ENCODE measurements at places on chromosomes 16 and 17.

- DNase-seq: no peak
Measured at GRCh38 chr16:51766739-51767138, 615.7 kb upstream of the SALL1 start.

GRCh38 chr17:17093764-17094163, 51.5 kb downstream of the MPRIP start:
- no peak for DNase-seq

- no peak for DNase-seq
Measured at GRCh38 chr17:48727415-48728175, 955 bp downstream of the HOXB13 start.

GRCh38 chr16:86215233-86215978, 294.9 kb upstream of the FOXF1 start:
- no peak for DNase-seq

GRCh38 chr17:38568845-38569510, 36.8 kb downstream of the SRCIN1 start:
- peak; percentile 41 for DNase-seq

DNA sequence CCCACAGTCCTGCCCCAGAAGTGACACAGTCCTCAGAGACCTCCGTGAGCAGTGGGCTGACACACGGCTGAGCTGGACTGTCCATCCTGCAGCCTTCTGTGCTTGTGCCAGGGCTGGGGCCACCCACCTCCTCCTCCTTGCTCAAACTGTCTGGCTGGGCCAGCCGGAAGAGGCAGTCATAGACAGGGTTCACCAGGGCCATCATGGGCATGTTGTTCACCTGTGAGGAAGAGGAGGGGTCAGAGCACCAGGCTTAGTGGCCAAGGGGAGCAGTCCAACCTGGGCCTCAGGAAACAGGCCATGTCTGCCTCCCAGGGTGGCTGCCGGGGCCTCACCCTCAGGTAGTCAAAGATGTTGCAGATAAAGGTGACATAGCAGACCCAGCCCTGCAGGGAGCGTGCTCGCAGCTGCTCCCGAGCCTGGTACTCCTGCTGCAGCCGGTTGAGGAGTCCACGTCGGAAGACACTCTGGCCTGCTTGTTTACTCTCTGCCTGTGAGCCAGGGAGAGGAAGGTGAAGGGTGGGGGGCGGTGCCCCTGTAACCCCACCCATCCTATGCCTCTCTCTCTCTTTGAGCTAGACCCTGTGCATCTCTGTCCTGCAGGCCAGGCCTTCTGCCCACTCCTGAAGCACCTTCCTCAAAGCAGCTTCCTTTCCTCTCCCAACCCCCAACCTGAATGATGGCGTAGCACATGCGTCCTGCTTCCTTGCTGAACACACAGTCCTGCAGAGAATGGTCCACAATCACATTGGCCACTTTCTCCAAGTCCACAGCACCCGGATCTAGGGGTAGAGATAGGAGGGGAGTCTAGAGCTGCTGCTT, 3.4 kb downstream of the MIF4GD start:
- DNase-seq: no peak

DNA sequence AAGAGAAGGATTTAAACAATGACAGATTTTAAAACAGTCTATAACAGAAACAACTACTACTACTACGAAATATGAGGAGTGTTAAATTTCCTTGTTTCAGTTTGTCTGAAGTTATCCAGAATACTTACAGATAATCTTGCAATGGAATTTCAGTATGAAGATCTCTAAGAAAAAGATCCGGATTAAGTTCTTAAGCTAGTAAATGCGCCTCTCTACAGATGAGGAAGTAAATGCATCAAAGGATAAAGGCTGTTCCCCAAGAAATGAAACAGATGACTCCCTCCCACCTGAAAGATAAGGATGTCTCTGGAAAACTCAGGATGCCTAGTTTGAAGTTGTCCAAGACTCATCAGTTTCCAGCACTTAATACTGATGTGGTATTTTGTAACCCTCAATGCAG, 105.1 kb downstream of the PARN start:
- no peak for DNase-seq

DNA sequence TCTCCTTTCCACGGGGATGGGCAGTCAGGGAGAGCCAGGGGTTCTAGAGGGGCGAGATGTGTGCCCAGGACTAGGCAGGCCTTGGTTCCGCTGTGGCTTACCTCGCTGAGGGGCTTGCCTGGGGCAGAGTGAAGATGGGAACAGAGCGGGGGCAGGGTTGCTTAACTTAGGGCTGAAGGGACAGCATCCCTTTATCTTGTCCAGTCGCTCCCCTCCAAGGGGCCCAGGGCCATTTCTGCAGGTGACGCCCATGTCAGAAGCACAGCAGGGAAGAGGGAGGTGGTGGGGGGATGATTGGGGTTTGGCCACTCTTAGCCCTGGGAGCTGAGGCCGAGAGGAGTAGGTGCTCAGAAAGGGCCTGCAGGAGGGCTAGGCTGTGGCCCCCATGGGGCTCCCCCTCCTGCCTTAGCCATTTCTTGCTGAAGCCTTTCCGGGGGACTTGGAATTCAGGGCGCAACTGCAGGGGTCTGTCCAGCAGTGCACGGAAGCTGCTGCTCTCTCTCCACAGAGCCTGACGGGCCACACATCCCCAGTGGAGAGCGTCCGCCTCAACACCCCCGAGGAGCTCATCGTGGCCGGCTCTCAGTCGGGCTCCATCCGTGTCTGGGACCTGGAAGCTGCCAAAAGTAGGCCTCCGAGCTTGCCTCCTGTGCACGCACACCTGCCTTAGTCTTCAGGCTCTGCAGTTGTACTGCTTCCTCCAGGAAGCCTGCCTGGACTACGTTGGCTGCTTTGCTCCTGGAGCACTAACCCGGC, 8.5 kb downstream of the KATNB1 start:
- DNase-seq: no peak

DNA sequence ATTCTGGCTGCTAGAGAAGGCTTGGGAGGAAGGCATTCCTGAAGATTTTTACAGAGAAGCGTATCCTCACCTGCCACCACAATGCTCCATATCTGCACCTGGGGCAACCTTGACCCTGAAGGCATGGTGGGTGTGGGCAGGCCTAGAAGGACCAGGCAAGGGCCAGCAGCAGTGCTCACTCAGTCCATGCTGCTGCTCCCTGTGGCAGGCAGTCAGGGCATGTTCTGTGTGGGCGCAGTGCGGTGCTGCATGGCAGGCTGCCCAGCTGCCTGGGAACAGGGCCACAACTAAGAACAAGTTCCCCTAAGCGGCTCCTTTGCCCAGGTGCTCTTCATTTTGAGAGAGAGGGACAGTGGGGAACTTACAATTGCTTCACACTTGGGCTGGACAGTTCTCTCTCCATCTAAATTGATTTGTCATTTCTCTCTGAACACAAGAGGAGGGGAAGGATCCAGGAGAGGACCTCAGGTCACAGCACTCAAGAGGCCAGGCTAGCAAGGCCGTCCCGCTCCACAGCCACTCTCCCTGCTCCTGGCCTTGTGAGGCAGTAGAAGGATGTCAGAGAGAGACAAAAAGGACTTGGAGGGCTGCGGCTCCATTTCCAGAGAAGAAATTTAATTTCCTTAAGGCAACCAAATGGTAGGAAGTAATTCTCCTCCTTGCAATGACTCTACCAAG, 158.8 kb downstream of the AATF start:
- no peak for DNase-seq

- no peak for DNase-seq
Measured at GRCh38 chr17:44956998-44957981, 9.7 kb upstream of the KIF18B start.

DNA sequence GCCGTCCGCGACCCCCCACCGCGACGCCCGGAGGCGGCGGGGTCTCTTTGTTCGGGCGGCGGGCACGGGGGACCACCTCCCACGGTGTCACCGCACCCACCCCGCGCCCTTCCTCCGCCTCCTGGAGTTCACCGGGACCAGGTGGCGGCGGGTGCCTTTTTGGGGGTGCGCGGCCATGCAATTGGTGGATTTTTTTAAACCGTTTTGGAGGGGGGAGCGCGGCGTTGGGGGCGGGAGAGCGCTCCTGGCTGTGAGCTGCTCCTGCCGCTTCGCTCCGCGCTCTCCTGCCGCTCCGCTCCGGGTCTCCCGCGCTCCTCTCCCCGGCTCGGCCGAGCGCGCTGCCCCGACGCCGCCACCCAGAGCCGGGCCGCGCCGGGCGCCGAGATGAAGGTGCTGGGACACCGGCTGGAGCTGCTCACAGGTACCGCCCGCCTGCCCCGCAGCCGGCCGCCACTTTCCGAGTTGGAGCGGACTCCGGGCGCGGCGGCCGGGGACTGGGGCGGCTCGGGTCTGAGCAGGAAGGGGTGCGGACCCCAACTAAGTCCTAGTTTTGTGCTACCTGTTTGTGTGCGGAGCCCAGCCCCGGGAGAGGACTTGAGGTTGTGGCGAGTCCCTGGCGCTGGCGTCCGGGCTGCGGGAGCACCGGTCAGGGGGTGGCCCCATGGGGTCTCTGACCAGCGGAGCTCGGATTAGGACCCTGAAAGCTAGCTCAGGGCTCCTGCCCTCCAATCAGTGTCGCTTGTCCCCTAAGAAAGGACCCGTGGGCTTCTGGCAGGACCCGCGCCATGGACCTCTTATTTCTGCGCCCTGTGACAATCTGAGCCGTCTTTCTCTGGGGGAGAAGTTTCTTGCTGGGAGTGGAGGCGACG, 35.7 kb upstream of the NDRG4 start:
- DNase-seq: no peak

DNA sequence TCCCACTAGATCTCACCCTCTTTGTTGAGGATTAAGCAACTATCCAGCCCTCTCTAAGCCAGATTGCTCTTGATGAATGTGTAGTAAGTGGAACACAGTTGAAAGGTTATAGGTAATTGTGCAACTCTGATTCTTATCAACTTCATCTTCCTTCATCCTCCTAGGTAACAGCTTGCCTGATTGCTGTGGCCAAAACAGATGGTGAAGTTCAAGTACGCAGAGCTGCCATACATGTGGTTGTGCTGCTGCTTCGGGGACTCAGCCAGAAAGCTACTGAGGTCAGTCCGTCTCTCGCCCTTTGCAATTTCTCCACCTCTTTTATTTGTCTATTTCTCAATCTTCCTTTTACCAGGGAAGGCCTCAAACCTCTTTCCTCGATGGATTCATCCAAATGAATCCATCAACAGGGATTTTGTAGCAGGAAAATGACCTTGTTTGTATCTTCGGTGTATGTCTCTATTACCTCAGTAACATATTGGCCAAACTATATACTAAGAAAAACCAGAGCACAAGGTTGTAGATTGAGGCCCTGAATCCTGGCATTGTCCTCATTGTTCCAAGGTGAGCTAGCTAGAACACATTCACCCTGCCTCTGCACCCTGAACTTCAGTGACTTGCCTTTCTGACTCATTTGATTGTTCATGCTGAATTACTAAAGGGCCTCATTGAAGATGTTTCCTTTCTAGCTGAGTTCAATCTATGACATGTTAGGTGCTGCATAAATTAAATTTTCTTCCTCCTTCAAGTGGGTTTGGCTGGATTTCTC, 65.1 kb upstream of the HAS3 start:
- no peak for DNase-seq

GRCh38 chr17:41772218-41772585, 14.3 kb downstream of the JUP start:
- no peak for DNase-seq

Measured in NCI-H2081 treated with DMSO at 0.1 percent for 48 hours (cell line).